Eye (tissue), 1 donor: ENCODE measurements at places on chromosomes 7 and 10.

DNA sequence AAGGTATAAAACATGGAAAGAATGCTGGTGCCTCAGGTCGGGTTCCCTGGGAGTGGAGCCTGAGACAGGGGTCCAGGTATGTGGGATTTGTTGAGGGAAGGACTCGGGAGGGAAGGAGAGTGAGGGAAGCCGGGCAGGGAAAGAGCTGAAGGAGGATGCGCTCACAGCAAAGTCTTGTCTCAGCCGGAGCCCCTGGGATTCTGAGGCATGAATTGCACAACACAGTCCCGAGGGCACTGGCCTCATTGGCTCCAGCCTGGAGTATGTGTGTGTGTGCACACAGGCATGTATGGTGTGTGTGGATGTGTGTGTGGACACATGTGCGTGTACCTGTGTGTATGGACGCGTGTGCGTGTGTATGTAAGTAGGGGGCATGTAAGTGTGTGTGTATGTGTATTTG is 87.4 kb downstream of the WDFY4 start:
- DNase-seq: no peak

DNA sequence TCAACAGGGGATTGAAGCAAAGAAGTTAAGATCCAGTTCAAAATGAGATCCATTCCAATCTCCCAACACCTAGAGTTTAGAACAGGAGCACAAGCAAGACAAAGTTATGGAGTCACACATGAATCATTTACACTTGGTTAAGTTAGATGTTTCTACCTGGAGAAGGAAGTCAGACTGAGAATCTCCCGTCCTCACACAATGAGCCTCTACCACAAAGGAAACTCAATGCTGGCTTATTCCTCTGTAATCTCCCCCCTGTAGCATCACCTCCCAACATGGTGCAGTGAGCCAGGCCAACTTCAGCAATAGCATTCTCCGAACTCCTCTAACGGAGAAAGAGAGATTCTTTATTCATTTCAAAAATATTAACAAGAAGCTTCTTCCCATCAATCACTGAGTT is 82.2 kb downstream of the ELMO1 start:
- DNase-seq: no peak

DNA sequence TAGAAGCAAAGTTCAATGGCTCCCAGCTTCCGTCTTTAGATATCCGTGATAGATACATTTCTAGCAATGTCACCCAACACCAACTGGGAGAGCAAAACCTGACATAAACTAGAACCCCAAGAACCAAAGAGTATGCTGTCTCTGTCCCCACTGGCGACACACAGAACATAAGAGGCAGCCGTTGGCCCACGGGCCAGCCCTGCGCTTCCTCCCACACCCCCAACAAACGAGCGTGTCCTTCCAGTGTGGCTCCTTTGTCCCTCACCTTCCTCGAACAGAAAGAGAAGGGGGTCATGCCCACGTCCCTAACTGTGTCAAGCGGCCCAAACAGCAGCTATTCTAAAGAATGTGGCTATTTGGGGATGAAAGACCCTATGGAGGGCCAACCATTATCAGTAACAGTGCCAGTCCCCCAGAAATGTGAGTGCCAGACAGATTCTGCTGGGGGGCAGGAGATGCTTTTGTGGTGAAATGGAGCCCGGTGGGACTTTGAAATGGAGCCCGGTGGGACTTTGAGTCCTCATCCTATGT is 171.9 kb downstream of the USP6NL start:
- no peak for DNase-seq

- no peak for DNase-seq
Measured at GRCh38 chr10:101075775-101076174, 14.0 kb downstream of the KAZALD1 start.

GRCh38 chr10:110214371-110214826 is 7.0 kb downstream of the MXI1 start:
- DNase-seq: no peak

DNA sequence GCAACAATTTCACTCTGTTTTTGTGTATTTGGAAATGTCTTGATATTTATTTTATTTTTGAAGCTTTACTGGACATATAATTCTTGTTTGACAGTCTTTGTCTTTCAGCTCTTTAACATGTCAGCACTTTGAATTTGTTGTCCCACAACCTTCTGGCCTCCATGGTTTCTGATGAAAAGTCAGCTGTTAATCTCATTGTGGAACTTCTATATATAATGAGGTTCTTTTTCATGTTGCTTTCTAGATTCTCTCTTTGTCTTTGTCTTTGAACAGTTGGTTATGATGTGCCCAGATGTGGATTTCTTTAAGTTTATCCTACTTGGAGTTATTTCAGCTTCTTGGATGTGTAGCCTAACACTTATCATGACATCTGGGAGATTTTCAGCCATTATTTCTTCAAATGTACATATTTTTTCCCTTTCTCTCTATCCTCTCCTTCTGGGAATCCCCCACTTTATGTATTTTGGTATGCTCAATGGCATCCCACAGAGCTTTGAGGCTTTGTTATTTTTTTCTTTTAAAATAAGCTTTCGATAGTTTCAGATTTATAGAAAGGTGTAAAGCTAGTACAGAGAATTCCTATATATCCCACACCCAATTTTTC is 9.5 kb upstream of the LMTK2 start:
- DNase-seq: no peak

DNA sequence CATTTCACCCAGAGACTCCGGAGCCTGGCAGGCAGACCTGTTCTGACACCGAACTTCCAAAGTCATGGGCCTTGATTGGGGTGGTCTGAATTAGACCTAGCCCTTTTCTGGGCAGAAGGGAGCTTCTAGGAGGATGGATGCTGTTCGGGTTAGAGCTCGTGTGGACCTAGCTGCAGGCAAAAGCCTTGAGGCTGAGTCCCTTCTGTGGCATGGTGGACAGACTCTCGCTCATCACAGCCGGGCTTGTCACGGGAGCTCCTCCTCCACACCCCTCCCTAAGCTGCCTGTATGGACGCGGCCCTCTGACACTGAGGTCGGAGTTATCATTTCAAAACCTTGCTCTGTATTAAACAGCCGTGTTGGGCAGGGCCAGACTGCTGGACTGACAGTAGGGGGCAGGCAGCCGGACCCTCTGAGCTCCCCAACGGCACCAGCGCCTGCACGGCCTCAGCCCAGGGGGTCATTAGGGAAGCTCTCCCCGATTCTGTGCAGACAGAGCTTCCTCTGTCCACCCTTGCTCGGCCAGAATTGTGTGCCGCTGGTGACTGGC is 2.2 kb downstream of the IRF5 start:
- DNase-seq: no peak

- no peak for DNase-seq
Measured at GRCh38 chr7:78326876-78327275, 528.3 kb downstream of the PHTF2 start.

- DNase-seq: no peak
Measured at GRCh38 chr7:139950881-139951525, 111.7 kb downstream of the PARP12 start.

DNA sequence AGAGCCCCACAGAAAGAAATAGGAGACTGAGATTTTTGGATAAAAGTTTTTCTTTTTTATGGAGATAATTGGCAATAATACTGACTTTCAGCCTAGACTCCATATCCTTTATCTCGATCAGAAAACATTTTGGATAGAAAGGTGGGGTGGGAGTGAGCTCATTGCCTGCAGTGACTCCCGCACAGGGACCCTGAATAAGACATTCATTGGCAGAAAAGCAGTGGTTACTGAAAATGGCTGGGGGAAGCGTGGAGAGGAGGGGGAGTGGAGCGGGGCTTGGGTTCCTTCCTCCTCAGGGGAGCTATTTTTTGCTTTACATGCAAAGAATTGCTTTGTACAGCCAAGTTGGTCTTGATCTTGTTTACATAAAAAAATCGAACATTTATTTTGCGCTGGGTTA is 90.4 kb upstream of the BMPER start:
- peak; percentile 38 for DNase-seq

DNA sequence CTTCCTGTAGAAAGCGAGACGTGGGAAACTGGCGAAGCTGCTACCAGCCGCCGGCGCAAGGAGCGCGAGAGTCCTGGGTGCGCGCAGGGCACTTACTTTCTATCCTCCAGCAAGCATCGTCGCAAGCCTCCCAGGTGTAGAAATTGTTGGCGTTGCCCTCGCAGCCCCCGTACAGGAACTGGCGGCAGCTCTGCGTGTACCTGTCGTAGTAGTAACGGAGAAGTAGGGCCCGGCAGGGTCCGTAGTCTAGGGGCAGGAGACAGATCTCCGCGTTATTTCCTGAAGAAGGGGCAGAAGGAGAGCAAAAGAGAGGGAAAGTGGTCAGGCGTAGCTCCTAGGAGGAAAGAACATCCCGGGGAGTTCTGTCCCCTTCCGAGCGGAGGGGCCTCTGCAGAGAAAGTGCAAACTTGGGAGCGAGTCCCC is 501 bp downstream of the TFPI2 start:
- peak; percentile 66 for DNase-seq

GRCh38 chr10:36048236-36048635 is 406.1 kb upstream of the FZD8 start:
- no peak for DNase-seq

GRCh38 chr10:126309228-126309883 is 78.9 kb downstream of the ADAM12 start:
- DNase-seq: no peak
